ENCODE measurements at places on chromosomes 13 and 19. TPM values are rescaled to one million over a fixed set of nuclear protein-coding genes. Genes with fewer than 3 reads are reported as not detected.

GRCh38 chr19:49151267-49152118 lies 3.7 kb downstream of the HRC start:
- peak; percentile 56 for DNase-seq

- DNase-seq = no peak
Measured at GRCh38 chr13:52411629-52412028, 5.7 kb upstream of the THSD1 start.

DNA sequence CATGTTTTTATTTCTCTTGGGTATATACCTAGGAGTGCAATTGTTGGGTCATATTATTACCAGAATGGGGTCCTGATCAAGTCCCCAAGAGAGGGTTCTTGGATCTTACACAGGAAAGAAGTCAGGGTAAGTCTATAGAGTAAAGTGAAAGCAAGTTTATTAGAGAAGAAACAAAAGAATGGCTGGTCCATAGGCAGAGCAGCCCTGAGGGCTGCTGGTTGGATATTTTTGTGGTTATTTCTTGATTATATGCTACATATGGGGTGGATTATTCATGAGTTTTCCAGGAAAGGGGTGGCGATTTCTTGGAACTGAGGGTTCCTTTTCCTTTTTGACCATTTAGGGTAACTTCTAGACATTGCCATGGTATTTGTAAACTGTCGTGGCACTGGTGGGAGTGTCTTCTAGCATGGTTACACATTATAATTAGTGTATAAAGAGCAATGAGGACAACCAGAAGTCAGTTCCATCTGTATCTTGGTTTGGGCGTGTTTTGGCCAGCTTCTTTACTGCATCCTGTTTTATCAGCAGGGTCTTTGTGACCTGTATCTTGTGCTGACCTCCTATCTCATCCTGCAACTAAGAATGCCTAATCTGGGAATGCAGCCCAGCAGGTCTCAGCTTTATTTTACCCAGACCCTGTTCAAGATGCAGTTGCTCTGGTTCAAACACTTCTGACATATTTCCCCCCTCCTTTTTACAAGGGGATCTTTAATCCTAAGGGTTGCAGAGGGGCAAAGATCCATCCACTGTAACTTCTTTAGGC lies 41.1 kb downstream of the CEACAM1 start:
- DNase-seq = no peak

DNA sequence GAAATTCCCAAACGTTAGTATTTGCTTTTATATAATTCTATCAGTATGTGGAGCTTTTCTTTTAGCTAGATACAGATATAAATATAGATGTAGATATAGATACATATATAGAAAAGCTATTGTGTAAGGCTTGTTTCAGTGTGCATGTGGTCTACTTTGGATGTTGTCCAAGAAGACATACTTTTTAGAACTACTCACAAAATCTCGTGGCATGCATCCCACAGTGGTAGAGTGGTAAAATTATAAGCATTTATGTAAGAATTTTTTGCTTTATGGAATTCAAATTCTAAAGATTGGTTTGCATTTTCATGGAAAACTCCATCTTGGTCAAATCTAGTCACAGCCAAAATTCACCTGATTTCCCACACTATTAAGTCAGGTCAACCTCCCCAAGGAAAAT lies 880.4 kb downstream of the EFNB2 start:
- DNase-seq = no peak

DNA sequence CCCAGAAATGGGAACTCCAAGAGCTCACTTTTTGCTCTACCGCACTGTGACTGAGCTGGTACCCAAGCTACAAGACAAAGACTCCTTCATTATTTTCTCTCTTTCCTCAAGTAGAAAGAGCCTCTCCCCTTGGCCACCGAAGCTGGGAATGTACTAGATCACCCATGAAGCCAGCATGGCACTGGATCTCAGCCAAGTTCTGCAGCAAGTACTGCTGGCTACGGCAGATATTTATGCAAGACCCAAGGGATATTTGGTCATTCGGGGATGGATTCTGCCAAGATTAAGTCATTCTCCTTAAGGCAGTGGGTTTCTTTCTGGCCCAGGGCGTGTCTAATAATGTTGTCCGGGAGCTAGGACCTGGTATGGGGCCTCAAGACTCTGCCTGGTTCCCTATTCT lies 633.5 kb downstream of the SLITRK1 start:
- no peak for DNase-seq

- no peak for DNase-seq
Measured at GRCh38 chr13:114111577-114111976, 20.8 kb downstream of the RASA3 start.

DNA sequence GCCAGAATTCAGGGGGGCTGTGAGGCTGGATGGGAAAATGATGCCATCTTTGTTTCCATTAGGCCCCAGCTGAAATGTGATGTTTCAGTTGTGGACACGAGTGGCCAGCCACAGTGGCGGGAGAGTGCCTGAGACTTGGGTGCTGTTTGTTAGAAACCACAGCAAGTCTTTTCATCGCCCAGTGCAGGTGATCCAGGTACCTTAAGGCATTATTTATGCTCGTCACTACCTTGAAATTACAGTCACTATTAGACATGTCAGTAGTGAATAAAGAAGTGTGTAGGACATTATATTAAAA lies 82.5 kb upstream of the TM9SF2 start:
- DNase-seq = no peak

DNA sequence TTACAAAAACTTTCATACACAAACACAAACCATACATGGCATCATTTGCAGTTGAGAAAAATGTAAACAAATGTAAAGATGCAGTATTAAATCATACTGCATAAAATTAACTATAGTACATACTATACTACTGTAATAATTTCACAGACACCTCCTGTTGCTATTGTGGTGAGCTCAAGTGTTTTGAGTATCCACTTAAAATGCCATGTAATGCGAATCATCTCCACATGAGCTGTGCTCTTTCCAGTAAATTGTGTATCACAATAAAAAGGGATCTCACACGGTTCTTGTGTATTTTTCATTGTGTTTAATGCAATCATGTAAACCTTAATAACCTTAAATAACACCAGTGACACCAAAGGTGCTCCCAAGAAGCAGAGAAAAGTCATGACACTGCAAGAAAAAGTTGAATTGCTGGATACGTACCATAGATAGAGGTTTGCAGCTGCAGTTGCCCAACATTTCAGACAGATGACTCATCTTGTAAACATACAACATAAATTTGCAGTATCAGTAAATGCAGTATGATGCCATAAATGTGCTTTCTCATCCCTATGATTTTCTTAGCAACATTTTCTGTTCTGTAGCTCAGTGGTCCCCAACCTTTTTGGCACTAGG lies 166.6 kb downstream of the RAP2A start:
- DNase-seq = no peak

DNA sequence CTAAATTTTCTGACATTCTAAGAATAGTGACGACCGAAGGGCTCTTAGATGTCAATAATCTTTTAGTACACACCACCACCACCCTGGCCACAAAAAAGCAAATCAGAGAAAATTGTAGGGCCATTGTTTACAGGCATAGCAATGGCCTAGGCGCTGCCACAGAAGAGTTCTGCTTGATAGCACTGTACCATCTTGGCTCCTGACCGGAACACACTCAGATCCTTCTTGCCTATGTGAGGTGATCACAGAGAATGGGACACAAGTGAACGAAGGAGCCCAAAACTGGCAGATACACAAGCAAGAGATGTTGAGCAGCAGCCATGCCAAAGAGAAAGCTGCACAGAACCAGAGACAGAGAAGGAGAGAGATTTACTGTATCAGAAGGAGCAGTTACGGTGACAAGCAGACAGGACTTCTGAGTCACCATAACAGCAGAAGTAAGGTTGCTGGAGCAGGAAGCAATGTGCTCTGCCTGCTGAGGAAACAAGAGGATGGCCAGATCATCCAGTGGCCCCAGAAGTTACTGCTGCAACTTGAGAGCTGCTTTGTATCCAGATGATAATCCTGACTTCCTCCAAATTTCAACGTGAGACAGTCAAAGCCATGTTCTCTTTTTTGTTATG lies 105.2 kb downstream of the SLITRK6 start:
- DNase-seq = no peak

DNA sequence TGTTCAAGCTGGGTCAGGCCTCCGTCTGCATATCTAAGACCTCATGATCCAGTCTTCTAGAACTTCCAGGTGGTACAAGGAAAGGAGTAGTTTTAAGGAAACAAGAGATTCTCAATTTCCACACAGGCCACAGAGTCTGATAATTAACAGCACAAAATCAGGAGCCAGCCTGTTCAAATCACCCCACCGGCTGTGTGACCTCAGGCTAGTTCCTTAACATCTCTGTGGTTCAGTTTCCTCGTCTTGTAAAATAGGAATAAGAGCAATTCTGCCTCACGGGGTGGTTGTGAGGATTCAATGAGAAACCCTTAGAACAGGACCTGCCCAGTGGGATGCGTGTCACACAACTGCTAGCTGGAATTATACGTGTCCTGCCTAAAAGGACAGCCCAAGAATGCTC lies 25.6 kb downstream of the FCGBP start:
- no peak for DNase-seq

DNA sequence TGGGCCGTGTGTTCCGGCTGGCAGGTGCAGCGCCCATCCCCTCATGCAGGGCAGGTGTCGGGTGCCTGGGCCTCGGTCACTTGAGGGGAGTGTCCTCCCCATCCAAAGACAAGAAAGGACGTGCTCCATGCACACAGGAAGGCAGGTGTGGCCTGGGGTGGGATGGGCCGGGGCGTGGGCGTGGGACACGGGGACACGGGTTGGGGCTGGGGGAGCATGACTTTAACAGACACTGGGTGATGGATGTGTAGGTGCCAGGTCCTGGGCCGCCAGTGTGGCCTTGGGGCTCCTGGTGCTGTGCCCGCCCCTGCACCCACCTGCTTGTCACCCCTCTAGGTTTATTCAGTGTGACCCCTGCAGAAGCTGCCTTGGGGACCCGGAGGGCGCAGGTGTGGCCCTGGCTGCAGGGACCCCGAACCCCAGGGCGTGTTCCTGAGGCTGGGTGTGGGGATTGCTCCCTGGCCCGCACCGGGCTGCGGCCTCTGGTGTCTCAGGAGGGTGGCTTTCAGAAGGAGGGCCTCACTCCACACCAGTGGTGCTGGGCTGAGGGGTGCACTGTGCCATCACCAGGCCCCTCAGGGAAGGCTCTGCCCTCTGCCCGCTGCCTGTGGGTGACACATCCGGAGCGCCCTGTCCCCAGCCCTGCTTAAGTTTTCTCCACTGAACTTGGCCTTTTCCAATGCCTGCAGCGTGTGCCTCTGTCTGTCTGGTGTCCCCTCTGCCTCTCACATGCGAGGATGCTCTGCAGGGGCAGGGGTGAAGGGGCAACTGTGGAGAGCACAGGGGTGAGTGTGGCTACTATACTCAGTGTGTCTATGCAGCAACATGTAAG lies 5.2 kb downstream of the TMEM255B start:
- no peak for DNase-seq

The ADPRHL1 gene
- 484 TPM for total RNA-seq

- DNase-seq = no peak
Measured at GRCh38 chr19:16445238-16446107, 26.3 kb downstream of the EPS15L1 start.

- no peak for DNase-seq
Measured at GRCh38 chr19:12838182-12838885, at the start of gene MAST1. TSS of gene MAST1 (plus strand) at chr19:12838515. CDS start at chr19:12838573, 58 bp downstream.

DNA sequence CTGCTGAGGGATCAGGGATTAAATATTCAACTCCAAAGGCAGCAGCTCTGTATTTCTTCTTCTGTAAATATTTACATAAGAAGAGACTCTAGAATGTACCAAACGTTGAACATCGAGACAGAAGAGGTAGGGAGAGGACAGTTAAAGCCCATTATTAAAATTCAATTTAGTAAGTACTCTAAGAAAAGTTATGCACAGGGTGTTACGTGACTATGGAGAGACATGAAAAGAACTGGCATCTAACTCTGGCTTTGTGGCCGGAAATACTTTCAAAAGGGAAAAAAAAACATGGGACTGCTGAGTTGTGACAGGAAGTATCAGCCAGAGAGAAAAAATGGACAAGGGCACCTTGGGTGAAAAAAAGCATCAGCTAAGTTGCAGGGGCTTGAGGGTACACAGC lies 36.7 kb downstream of the LNX2 start:
- DNase-seq = no peak

DNA sequence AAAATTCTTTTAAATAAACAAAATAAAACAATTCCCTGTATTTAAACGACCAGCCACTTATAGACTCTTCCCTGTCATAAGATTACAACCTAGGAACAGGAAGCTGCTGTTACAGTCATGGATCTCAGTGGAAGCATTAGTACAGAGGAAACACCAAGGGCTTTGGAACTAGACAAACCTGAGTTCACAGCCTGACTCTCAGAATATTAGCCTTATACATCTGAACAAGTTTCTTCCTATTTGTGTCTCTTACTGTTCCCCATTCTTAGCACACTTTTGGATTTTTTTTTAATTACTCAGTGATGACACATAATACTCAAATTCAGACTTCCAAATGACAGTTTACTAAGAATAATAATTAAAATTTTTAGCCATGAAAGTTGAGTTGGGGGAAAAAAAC lies 46.1 kb downstream of the ZDHHC20 start:
- DNase-seq = no peak

GRCh38 chr13:49342454-49342853 lies 94.7 kb downstream of the CDADC1 start:
- DNase-seq = no peak

The GRIN3B gene
- not detected for total RNA-seq

The IL12RB1 gene
- 0.44 TPM for total RNA-seq

DNA sequence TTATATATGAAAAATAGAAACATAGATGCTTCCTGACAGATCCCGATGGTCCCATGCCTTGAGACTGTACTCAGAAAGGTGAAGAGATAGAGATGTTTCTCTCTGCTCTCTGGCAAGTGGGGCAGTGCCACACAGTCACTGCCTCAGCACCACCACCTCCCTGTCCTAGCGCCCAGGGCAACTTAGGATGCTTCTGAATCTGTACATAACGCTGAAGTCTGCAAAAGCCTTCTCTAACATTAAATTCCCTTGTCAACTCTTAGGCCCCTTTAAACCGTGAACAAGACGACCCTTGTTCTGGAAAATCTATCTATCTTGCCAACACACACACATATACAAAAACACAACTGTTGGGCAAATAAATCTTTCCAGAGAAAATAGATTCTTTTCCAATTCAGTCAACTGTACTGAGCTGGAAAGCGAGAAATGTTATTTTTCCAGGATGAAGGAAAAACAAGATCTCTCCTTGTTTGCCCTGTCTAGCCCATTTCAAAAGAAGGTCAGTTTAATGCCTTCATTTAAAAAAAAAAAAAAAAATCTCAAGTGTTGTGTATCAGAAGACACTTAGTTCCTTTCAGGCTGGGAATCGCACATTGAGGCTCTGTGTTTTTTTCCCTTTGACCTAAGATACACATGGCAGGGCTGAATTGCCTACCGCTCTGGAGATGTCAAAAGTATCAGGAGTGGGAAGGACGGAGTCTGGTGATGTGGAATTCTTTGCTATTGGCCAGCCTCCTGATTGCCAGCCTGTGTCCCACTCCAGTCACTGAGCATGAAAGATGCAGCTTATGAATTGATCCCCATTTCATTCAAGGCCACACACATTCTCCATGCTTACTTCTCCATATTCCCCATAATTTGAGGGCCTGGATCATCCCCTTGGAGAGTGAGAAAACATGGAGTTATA lies 241.4 kb downstream of the LACC1 start:
- DNase-seq = no peak

DNA sequence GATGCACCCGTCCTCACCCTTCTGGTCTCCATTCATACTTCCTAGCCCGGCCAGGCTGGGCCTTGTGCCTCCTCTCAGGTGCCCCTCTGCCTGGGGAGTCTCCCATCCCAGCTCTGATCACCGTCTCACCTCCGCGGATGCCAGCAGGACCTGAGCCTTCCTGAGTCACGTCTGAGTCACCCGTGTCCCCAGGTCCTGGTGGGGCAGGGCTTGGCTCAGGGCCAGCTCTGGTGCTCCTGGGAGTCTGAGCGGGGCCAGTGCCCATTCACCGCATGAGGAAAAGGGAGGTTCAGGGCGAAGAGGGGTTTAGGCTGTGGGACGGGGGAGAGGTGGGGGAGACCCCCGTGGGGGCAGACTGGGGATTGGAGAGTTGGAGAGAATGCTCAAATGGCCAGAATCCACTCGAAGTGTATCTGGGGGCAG lies 593 bp downstream of the ATP8B3 start:
- peak; percentile 41 for DNase-seq

All from left ventricle myocardium inferior (tissue), 1 donor.